ENCODE measurements at places on chromosomes 2 and 18.

DNA sequence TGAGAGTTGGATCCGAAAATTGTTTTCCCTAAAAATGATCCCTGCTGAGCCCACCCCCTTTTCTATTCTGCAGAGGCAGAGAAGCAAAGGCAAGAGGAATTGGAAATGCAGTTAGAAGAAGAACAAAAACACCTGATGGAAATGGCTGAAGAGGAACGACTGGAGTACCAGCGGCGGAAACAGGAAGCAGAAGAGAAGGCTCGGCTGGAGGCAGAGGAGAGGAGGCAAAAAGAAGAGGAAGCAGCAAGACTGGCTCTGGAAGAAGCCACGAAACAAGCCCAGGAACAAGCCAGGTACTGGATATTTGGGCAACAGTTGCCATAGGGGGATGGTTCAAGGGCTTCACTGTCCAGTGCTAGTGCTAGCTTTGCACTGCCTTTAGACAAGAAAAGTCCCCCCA is 41.7 kb downstream of the SUMO1 start:
- DNase-seq: no peak

DNA sequence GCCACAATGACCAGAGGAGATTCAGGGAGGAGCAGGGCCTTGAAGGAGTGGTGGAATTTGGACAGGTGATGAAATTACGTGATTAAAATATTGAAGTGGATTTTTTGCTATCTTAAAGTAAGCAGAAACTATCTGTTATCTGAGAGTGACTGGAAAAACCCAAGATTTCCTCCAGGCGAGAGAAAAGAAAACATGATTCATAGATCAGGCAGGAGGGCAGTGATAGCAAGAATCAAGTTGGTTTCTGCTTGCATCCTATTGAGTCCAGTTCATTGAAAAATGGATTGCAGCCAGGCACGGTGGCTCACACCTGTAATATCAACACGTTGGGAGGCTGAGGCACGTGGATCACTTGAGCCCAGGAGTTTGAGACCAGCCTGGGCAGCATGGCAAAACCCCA is 127.8 kb downstream of the NXPH2 start:
- DNase-seq: no peak

- DNase-seq: no peak
Measured at GRCh38 chr2:205785507-205786260, 103.4 kb downstream of the NRP2 start.

DNA sequence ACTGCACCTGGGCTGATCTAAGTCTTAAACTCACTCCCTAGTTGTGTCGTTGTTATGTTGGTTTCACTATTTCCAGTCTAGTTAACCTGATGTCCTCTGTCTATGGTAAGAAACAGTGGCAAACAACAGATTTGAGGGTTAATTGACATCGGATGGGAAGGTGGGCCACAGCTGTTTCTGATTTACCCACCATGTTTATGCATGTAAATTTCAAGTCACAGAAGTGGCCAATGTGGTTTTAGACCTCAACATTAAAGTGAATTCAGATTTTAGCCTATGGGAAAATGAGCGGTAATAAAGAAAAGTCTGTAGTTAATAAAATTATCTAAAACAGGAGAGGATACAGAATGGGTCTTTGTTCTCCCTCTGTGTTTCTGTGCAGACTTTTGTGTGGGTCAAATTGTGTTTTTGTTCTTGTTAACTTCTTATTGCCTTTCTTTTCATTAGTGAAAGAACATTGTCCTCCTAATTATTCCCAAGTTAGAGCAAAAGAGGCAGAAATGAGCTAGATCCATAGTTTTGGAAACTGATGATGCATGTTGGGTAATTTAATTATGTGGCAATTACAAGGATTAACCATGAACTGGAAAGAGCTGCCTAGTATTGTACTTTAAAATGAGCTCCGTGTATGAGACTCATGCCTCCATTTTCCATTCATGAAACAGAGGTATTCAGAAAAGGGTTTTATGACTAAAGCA is 83.2 kb downstream of the LAMA3 start:
- DNase-seq: no peak

DNA sequence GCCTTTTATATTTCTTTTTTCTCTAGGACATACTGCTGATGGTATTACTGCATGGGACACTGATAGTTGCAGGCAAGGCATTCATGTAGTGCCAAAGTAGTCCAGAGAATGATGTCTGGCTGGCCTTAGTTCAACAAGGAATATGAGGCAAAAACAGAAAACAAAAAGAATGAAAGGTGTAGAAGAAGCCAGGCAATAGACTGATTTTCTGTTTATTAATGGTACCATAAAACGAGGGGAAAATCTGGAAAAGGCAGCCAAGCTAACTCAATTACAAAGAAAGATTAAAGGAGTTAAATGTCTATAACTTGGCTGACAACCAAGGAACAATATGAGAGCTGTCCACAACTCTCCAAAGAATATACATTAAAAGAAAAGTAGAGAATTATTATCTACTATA is 284.9 kb downstream of the ZEB2 start:
- DNase-seq: no peak

GRCh38 chr2:40797120-40797519 is 345.2 kb upstream of the SLC8A1 start:
- DNase-seq: no peak

GRCh38 chr2:67713376-67713775 is 316.2 kb downstream of the ETAA1 start:
- no peak for DNase-seq

DNA sequence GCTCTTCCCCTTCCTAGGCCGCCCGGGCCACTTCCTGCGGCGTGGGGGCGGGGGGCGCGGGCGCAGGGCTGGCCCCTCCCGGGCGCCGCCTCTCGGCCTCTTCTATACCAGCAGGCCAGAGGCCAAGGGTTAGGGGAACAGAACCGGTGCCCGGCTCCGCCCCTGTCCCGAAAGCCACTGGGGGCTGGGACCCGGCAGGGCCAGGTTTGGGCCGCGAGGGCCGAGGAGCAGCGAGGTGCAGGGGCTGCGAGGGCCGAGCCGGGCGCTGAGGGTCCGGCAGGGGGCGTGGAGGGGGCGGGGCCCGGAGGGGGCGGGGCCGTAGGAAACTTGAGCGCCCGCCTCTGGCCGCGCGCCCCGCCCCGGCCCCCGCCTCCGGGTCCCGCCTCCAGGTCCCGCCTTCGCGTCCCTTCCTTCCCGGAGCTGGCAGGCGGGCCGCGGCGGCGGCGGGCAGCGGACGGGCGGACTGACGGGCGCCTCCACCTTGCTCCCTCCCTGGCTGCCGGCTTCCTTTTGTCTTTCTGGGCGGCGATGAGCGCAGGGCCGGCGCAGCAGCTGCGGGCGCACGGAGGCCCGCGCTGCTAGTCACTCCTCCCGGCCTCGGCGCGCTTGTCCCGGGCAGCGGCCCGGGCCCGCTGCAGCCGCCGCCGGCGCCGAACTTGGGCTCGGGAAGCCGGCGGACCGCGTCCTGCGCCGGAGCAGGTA is at the start of gene HPCAL1:
Gene HPCAL1 (plus strand): TSS at position 426 of the 702 bp plus-strand sequence. CDS start 116,854 bp downstream, outside the sequence.
- DNase-seq: peak; percentile 89

DNA sequence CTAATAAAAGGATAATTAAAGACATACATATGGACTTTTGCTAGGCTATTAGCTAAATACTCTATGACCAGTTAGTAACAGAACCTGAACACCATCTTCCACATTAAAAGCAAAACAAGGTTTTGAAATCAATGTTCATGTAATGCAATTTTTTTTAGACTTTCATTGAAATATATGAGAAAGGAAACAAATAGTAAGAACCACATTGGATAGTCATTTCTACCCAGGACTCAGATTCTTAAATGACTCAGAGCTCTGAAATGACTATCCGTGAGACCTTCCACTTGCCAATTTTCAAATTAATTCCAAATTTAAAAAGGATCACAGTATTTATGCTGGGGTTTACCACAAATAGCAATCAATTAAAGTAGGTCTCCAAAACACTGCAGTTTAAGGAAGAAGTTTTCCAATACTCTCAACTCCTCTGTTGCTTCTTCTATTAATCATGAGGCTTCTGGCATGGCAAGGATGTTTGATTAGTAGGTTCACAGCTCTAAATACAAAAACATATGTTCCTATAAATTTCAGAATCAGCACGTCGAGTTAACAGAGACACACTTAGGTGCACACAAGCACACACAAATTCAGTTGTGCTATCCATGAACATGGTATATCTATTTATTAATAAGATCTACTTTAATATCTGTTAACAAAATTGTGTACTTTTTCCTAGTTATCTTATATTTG is 841.0 kb downstream of the RNF144A start:
- peak; percentile 76 for DNase-seq

DNA sequence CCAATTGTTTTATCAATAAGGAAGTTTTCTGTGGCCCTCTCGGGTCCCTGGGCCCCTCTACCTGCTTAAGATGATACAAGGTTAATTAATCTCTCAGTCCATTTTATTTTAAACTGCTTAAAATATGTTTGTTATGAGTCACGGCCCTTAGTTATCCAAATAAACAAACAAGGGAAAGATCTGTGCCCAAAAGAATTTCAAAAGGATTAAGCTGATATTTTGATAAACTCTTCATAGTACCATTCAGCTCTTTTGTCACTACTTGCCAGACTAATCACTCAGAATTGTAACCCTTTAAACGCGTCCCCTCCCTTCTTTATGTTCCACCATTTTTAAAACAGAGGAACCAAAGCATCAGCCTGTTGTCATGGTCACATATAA is 144.7 kb upstream of the STK17B start:
- no peak for DNase-seq

- no peak for DNase-seq
Measured at GRCh38 chr18:49365346-49365745, 95.1 kb downstream of the DYM start.

GRCh38 chr2:170218456-170218855 is 40.5 kb downstream of the MYO3B start:
- DNase-seq: no peak

DNA sequence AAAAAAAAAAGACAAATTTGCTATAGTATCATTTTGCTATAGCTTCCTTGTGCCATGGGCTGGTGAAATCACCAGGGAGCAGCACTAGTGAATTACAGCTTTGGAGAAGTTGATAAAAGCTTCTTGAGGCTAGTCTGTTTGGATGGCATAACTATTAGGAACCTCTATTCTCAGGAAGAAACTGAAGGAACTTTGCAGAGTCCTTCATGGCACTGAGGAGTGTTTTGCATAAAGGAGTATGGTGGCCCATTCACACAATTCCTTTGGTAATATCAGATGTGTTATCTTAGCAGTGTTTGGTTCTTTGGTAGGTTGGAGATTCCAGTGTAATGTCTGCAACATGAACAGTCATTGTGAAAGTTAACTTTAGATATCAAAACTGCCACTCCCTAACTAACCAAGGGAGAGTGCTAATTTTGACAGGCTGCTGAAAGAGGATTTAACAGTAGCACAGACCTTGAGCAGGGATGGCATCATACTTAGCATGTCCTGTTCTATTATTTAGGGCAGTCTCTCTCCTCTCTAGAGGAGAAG is 76.6 kb upstream of the ZFP36L2 start:
- peak; percentile 42 for DNase-seq

DNA sequence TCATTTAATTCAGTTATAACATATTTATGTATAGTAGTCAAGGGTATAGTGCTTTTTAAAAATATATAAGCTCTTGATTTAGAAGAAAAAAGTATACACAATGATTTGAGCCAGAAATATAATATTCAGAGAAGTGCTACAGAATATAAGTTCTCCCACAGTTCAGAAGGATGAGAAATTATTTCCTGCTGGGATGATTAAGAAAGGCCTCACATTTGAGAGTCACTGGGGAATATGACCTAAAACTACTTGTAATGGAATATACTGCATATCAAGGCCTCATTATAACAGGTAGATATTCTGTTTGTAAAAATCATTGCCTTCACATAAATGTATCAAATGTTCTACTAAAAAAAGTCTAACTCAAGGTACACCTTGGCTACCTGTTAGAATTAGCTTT is 203.5 kb downstream of the MBD2 start:
- no peak for DNase-seq

GRCh38 chr2:56540916-56541315 is 357.1 kb downstream of the CCDC85A start:
- DNase-seq: no peak

- no peak for DNase-seq
Measured at GRCh38 chr18:25039781-25040180, 312.2 kb downstream of the ZNF521 start.

GRCh38 chr2:170152421-170152820 is 25.5 kb upstream of the MYO3B start:
- DNase-seq: no peak

DNA sequence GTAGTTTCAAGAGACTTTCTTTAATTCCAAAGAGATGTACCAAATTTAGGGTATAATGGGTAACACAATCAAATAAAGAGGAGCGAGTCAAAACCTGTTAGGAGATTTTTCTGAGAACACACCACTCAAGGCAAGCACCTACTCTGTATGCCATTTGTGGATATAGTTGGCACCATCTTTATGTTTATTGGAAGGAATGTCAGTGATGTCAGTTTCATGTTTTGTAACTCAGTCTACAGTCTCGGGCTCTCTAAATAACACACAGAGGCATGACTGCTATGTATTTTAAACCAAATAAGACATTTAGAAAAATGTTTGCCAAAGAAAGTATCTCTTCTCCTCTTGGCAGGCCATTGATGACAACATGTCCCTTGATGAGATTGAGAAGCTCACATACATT is 59.7 kb downstream of the CPS1 start:
- DNase-seq: no peak

DNA sequence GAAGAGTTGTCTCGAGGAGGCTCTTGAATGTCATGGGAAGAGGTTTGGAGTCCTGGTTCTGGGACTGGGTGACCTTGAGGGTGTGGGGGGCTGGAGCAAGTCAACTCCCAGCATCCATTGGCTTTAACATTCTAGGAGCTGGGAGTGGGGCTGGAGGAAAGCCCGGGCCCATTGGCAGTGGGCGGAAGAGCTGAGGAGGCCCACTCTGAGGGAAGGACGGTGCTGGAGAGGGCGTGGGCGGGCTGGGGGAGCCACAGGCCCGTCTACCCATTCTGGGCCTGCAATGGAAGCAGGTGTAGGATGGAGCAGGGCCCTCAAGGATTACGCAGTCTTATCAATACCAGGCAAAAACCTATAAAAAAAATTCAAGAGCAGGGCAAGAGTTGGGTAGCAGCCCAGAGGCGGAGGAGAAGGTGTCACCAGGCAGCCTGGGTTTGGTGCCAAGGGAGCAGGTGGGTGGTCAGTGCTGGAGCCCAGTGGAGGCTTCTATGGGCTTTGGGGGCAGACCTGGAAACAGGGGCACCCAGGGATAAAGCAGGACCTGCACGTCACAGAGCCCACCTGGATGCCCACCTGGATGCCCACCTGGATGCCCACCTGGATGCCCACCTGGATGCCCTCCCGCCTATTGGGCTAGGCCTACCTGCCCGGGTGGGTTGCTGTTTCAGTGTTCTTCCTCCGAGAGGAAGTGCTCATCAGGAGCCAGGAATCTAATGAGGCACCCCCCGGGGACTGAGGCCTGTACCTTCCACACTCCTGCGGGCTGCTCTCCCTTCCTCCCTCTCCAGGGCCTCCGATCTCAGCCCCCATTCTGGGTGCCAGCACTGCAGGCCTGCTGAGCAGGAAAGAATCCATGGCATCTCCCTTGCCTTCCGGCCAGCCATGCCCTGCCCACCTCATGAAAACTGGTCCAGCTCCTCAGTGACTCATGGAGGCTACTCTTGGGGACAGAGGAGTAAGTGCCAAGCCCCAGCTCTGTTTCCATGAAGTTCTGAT is 71.3 kb downstream of the CTIF start:
- DNase-seq: no peak

- no peak for DNase-seq
Measured at GRCh38 chr2:98390571-98391476, 44.6 kb downstream of the CNGA3 start.
